ENCODE measurements at places on chromosomes 12 and 14.

- no peak for DNase-seq
Measured at GRCh38 chr14:50533806-50534205, 1.4 kb upstream of the MAP4K5 start.

DNA sequence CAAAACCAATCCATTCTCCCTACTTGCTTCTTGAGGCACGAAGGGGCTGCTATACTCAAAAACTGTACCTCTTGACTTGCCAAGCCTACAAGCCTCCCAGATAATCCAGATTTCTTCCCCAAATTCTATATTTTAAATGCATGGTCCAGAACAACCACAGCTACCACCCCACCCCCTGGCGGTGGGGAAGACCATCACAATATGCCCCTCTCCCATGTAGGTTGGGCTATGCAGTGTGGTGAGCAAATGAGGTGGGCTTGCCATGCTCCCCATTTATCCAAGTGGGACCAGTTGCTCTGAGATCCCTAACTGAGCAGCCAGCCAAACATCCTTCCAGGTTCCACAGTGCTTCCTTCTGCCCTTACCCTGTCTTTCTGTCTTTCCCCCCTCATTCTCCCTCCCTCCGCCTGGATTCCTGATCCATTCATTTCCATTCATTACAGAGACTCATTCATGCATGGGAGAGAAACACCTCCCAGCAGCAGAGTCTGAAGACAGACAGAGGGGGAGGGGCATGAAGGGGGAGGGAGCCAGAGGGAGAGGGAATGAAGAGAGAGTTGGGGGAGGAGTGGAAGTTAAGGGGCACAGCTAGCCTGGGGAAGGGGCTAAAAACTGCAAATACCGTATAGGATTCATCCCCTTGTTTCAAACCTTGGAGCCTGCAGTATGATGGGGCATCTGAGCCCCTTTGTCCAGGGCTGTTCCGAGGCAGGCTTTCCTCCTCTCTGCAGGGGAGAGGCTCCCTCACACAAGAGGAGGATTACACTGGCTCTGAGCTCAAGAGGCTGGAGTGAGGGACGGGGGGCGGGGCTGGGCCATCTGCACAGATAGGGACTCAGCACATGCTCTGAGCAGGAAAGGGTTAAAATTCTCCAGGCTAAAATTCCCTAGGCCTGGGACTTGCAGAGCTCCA is 4.4 kb downstream of the ZNF219 start:
- no peak for DNase-seq

GRCh38 chr12:2492236-2492635 is 302.5 kb upstream of the FKBP4 start:
- no peak for DNase-seq

DNA sequence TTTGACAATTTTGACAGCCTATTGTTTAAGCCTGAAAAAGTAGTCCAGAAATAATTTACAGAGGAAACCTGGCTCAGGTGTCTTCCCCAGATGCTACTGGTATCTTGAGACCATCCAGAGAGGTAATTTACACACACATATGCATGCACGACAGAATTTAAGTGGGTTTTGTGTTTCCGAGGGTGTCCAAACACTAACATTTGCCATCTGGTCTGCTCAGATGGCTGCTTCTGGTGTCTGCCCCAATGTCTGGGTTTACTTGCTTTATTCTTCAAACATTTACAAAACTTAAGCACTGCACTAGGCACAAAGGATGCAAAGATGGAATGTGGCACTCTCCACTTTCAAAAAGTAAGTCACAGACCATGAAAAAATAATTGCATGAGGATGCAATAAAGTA is 226.6 kb upstream of the EGLN3 start:
- DNase-seq = no peak

DNA sequence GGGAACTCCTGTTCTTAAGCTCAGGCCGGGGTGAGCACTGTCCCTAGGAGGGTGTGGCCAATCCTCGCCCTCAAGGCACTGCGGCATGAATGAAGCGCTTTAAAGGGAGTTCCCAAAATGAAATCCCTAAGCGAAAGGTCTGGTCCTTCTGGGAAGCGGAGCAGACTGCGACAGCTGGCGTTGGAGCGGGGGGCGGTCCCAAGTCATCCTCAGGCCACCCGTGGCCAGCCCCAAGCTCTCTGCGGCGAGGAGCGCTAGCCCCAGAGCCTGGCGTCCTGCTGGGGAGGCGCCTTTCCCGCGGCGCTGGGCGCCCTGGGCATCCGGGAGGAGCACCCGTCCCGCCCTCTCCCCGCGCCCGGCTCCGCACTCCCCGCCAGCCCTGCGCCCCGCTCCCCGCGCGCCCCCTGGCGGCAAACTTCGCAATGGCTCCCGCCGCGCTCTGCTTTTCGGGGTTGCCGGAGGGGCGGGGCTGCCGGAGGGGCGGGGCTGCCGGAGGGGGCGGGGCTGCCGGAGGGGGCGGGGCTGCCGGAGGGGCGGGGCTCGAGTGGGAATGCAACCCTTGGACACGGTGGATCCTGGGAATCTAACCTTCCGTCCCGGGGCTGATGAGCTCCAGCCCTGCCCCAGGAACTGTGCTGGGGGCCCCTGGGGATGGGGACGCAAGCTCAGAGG is 25.4 kb downstream of the ZBTB42 start:
- DNase-seq = peak; percentile 79

- DNase-seq = no peak
Measured at GRCh38 chr12:109693653-109694600, 19.7 kb upstream of the FAM222A start.

GRCh38 chr12:2461645-2462044 is 333.1 kb upstream of the FKBP4 start:
- DNase-seq = no peak

DNA sequence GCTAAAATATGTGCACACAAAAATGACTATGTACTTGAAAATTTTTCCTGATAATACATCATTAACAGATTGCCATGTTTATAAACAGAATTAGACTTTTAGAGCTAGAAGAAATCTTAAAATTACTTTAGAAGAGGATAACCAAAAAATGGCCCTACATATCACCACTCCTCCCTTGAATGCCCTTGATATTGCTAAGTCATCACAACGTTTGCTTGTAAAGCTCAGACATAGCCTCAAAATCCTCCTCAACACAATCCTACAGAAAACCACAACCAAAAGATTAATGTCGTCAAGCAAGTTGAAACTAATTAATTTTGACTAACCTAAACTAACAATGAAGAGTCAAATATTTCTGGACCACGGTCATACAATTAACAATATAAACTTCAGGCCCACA is 19.4 kb upstream of the NAA30 start:
- no peak for DNase-seq

Data from stimulated activated CD8-positive, alpha-beta memory T cell treated with anti-CD3 and anti-CD28 coated beads, Interleukin-15, amount 100 ng/mL, for 4 hours (primary cell).